CD4-positive, CD25-positive, alpha-beta regulatory T cell (primary cell): ENCODE measurements at places on chromosomes 1 and 21. TPM values are rescaled to one million over a fixed set of nuclear protein-coding genes. Genes with fewer than 3 reads are reported as not detected.

Gene MYBPH
- total RNA-seq: not detected

Gene CDC7
- 6.2 TPM for total RNA-seq

Gene OR2L2
- total RNA-seq: 0.35 TPM

Gene B3GALT6
- total RNA-seq: 10.0 TPM

GRCh38 chr1:208058267-208058666 lies 147.3 kb upstream of the CD34 start:
- DNase-seq: no peak

GRCh38 chr1:237181743-237182317 lies 139.8 kb downstream of the RYR2 start:
- DNase-seq: no peak

DNA sequence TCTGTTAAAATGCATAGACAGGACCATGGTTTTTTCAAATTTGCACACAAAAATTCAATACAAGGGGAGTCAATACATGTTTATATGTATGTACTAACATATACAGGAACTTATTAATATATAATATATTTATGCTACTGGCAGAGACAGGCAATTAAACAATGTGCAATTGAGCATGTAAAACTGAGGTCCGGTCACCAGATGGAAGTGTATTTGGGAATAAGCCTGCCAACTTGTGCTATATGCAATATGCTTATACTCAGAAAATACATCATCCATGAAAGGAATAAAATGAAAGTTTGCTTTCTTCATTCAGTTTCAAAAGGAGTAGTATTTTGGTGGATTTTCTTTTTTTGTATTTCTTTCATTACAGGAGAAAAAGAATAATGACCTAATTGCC lies 640.2 kb upstream of the CXADR start:
- no peak for DNase-seq

DNA sequence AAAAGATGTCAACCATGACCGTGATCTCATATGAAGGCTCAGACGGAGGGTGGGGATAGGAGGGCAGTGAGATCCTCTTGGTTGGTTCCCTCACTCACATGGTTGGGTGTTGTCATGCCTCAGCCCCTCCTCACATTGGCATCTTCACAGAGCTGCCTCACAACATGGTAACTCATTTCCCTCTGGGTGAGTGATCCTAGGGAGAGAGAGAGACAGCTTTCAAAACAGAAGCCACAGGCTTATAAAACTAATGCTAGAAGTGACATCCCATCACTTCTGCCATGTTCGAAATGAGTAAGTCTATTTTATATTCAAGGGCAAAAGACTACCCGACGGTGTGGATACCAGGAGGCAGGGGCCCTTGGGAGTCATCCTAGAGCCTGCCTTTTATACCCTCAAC lies 145.5 kb downstream of the SPATA17 start:
- DNase-seq: no peak

DNA sequence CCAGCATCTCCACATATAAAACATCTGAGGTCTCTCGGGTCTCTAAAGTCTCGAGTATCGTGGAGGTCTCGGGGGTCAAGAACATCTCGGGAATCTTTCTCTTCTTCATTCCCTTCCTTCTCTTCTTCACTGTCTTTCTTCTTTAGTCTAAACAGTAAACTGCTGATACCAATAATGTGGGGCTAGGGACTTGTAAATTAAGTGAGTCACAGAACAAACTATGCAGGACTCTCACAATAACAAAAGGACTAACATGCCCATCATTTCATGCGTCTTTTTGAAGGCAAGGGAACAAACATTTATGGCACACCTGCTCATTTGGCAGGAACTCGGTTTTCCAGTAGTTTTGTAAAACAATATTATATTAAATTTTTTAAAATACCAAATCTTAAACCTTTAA lies 32.4 kb downstream of the PRPF38A start:
- no peak for DNase-seq

- no peak for DNase-seq
Observed at GRCh38 chr1:11482198-11482597, 3.2 kb downstream of the DISP3 start.
